ENCODE measurements at places on chromosomes 1 and 21. TPM values are rescaled to one million over a fixed set of nuclear protein-coding genes. Genes with fewer than 3 reads are reported as not detected.
A peak's percentile ranks its signal among the peaks of the same experiment; 100 is the strongest.

Gene TNN
- total RNA-seq: not detected

Gene FCGR3B
- 1.6 TPM for total RNA-seq

- DNase-seq: no peak
These were observed 94.5 kb downstream of the ROR1 start for GRCh38 chr1:63868268-63868781.

Gene ZNF593OS
- total RNA-seq: not detected

GRCh38 chr1:208541225-208541855, 297.2 kb upstream of the PLXNA2 start:
- no peak for DNase-seq

Gene CD84
- total RNA-seq: 7.7 TPM

Gene DNM3
- 7.9 TPM for total RNA-seq

Gene CRTC2
- 32.7 TPM for total RNA-seq

DNA sequence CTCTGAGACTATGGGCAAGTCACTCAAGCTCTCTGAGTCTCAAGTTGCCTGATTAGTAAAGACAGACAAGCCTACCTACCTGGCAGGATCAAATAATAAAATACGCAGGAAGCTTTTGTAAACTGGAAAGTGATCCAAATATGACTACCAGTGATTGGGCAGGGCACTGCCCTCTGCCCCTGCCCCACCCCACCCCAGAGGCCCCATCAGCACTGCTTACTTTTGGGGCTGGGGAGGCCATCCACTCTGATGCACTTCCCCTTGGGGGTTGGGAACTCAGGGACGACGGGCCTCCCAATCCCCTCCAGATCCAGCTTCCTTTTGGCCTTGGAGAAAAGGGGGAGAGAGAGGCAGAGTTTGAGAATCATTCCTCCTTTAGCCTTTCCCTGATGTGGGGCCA, 6.9 kb downstream of the E2F2 start:
- no peak for DNase-seq

Gene SLAMF7
- total RNA-seq: 24.0 TPM

- DNase-seq: no peak
These were observed 68.1 kb downstream of the SPAG17 start for GRCh38 chr1:118116909-118117308.

DNA sequence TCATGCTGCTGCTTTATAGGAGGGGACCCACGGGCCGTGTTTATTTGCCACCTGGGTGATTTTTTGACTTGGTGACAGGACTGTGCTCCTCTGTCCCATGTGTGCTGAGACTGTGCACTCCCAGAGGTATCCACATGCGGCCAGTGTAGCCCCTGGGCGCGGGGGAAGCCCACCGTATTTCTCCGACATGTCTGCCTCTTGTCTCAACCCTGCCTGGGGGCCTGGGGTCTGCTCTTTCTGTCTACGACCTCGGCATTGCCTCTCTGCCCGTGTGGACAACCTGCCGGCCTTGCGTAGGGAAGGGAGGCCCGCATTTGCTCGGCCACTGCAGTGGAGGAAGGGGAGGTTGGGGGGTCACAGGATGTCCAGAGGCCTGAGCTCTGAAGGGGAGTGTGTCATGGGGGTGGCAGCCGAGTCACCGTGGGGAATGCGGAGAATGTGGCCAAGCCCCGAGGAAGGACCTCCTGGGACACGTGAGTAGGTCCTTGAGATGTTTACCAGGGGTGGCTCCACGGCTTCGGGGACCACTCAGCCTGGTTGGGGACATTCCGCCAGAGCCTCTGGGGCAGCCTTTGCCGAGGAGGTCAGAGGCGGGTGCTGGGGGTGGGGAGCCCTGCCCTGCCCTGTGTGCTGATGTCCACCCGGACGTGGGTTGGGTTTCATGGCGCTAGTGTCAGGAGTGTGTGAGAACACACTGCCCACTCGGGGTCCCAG, 11.0 kb downstream of the PRKCZ start:
- DNase-seq: no peak

Gene RBM11
- 9.1 TPM for total RNA-seq

DNA sequence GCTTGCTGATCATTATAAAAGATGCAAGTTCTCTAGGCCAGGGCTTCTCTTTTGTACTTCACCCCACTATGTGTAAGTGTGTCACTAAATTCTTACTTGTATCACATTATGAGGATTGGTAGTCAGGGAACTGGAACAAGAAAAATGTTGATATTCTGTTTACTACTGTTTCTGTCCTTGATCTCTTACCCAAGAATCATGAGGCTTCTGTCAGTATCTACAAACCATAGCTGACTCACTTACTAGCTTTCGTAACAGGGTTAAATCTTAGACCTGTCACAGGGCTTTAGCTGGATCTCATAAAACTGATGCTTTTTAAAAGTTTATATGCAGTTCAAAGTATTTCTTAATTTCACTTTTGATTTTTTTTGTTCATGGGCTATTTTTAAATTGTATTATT, 681.2 kb downstream of the PLPP3 start:
- DNase-seq: no peak

Gene COL11A1
- not detected for total RNA-seq

DNA sequence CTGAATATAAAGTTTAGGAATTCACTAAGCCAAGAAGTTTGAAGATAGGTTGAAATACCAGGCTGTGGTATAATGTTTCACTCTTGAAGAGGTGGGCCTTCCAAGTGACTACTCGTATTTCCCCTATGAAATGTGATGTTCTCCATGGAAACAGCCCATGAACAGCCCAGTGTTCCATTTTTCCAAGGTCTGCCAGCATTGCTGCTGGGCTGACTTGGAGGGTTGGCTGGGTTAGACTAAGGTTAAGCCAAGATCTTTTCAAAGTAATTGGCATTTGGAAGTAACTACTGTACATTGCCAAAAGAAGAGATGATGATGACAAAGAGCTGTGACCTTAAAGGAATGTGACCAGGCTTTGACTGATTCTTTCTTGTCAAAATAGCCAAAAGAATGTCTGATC, 73.8 kb downstream of the RPE65 start:
- no peak for DNase-seq

DNA sequence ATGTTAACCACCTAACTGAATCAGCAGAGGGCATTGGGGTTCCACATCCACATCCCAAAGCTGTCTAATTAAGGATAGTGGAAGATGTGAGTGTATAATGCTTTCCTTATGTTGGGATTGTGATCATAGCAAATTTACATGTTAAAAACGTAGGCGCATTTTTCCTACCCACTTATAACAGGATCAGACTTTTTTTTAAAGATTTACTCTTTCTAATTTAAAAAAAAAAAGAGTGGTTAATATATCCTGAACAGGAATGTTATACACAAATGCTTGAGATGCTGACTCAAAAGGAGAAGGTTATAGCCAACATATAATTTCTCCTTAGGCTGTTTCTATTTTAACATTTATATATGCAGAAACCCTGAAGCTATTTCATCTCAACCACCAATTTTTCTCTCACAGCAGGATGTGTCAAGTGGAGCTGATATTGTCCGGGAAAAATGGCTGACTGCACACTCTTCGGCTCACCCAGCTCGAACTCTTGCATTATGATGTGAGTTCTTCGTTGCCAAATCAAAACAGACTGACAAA, 40.3 kb downstream of the RGS5 start:
- no peak for DNase-seq

DNA sequence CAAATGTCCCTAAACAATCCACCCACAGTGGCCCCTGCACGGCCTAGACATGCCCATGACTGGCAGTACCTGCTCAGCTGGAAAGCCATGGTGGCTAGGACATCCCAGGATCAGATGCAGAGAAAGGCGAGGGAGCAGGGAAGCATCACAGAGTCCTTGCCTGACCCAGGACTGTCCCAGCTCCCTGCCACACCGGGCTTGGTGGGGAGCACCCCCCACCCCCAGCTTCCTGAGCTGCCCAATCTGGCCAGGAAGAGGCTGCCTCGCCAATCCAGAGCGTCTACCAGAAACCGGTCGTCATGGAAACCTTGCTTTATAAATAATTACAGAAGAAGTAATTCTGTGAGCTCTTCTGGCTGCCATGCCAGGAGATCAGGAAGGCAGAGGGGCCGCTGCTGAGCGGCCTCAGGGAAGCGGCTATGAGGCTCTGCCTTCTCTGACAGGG, 34.8 kb downstream of the ACOT7 start:
- DNase-seq: peak; percentile 65

Gene OR10K1
- not detected for total RNA-seq

GRCh38 chr1:44347280-44347679, 7.8 kb downstream of the ERI3 start:
- DNase-seq: no peak

Gene GABRD
- 1.2 TPM for total RNA-seq

DNA sequence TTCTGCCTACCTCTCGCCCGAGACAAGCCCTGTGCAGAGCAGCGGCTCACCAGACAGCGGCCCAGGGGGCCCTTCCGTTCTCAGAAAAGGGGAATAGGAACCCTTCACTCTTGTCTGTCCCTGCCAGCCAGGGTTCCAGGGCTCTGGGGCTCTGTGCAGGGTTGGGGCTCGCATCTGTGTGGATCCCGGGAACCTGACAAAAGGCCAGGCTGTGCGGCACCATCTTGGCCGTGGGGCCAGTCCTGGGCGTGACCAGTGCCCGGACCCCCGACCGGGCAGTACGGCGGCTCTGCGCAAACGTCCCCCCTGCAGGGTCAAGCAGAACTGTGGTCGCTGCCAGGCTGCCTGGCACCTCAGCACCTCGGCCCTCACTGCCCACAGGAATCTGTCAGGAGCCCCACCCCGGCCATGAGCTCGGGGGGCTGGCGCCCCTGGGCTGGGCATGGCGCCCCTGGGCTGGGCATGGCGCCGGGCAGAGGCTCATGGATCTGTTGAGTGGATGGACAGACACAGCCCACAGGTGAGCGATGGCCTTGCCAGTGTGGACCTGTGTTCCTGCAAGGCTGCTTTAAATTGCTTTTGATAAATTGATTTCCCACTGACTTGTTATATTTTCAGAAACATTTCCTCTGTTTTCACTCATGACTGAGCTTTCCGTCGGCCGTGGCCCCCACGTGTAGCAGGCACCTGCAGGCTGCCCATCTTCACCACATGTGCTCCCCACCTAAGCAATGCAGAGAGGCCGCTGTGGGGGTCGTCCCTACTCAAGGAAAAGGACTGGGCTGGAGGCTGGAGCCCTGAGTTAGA, 59.0 kb downstream of the SLX9 start:
- no peak for DNase-seq

- no peak for DNase-seq
These were observed 10.5 kb downstream of the BCAR3 start for GRCh38 chr1:93671099-93671621.

DNA sequence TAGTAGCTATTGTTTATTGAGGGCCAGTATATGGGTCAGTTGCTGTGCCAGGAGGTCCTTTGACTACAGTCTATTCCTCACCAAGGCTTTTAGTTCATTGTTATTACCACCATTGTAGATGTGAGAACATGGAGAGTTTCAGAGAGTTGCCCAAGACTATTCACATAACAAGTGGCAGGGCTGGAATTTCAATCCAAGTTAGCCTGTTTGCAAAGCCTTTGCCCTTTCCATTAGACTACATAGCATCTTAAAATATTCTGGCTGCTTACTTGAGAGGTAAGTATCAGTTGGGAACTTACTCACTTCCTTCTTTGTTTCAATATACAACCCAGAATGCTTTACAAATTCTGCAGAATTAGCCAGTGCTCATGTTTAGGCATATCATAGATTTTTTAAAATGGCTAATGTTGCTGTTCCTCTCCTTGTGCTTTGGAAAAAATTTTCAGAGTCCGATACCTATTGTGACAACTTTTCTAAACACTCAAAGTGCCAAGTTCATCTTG, 141.2 kb downstream of the FGGY start:
- DNase-seq: no peak

Gene EDN2
- 5.3 TPM for total RNA-seq

GRCh38 chr1:118788463-118788862, 199.7 kb downstream of the TBX15 start:
- DNase-seq: peak; percentile 60

DNA sequence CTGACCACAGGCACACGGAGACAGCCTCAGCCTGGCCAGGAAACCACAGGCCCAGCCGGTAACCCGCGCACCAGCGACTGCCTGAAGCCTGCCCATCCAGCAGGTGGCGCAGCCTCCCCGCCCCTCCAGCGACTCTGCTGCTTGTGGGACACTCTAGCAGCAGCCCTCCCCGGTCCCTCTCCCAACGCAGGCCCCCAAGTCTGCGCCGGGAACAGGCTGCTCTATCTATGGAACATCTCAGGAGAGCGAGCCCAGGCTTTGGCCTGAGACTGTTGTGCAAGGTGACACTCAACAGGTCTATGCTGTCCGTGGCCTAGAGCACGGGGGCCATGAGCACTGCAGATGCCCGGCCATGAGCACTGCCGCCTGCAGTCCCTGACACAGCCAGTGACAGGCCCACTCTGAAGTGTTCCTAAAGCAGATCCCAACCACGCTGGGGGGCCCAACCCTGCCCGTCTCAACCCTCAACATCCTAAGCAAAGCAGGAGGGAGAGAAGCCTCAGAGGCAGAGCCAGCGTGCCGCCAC, 28.4 kb downstream of the WDR4 start:
- no peak for DNase-seq

Gene KPRP
- total RNA-seq: not detected

Gene RNF186
- total RNA-seq: not detected

DNA sequence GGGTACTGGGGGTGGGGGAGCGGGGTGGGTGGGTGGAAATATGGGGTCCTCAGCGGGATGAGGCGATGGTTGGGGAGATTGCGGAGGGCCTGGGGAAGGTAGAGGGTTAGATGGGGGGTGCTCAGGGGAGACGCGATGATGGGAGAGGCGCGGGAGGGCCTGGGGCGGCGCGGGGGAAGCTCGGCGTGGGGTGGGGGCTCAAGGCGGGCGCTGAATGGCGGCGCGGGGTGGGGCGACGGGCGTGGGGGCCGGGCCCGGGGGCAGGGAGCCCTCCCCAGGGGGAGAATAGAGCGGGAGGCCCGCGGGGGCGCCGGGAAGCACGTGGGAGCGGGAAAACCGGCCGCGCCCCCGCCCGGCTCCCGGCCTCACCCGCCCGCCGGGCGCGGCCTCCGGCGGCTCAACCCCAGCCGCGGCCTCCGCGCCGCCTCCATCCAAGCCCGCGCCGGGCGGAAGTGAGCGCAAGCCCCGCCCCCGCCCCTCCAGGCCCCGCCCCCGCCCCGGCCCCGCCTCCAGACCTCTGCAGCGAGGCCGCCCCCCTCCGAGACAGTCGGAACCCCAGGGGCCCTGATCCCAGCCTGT, at the start of gene FAAP20:
FAAP20 (minus strand) TSS at position 454 of the 579 bp plus-strand sequence; CDS start at position 431, 23 bp downstream.
- no peak for DNase-seq

Gene PAQR7
- 60.8 TPM for total RNA-seq

Gene LAMC2
- total RNA-seq: 14.5 TPM

Gene OR2L13
- not detected for total RNA-seq

DNA sequence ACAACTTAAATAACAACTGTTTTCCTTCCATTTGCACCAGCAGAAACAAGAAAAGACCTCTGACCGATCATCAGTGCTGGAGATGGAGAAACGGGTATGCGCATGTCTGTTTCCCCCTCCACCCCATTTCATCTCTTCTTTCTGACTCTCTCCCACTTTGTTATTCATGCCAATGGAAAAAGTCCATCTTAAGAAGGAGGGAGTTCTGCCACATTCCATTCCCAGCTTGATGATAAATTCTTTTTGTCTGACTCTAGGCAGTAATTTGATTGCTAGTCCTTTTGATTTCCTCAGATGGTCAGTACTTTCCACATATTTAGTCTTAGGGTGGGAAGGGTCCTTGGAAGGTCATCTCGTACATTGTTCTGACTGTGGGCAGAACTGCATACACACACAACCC, 142.5 kb downstream of the SYT2 start:
- DNase-seq: no peak
